ENCODE measurements at places on chromosomes 7 and 10.

GRCh38 chr10:125557311-125557710 is 125.7 kb downstream of the TEX36 start:
- DNase-seq, result no peak

- no peak for DNase-seq
Measured at GRCh38 chr7:124101173-124101768, 68.4 kb upstream of the TMEM229A start.

- DNase-seq, result no peak
Measured at GRCh38 chr7:38558761-38559345, 72.3 kb downstream of the AMPH start.

DNA sequence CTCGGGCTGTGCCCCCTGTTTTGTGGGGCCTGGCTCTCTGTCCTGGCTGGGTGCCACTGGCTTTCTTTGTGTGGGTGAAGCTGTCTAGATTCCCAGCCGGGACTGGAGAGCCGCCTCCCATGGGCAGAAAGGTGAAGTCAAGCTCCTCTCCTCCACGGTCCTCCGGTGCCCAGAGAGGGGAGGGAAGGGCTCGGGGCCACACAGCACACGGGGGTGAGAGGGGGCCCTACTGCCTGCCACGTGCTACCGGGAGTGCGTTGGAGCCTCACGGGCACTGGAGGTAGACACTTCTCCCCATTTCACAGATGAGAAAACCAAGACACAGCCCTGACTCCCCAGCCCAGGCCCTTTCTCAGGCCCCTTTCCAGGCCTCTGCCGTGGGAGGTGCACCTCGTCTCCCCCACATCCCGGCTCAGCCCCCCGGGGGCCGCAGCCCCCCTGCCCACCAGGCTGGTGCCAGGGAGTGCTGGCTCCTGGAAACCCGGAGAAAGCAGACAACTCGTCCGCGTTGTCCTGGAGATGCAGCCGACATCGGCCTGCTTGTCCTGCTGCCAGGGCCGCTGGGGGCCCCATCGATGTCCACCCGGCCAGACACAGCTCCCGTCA is 55.8 kb downstream of the UNCX start:
- no peak for DNase-seq

GRCh38 chr10:79224263-79224949 is 122.9 kb upstream of the PPIF start:
- DNase-seq, result no peak

DNA sequence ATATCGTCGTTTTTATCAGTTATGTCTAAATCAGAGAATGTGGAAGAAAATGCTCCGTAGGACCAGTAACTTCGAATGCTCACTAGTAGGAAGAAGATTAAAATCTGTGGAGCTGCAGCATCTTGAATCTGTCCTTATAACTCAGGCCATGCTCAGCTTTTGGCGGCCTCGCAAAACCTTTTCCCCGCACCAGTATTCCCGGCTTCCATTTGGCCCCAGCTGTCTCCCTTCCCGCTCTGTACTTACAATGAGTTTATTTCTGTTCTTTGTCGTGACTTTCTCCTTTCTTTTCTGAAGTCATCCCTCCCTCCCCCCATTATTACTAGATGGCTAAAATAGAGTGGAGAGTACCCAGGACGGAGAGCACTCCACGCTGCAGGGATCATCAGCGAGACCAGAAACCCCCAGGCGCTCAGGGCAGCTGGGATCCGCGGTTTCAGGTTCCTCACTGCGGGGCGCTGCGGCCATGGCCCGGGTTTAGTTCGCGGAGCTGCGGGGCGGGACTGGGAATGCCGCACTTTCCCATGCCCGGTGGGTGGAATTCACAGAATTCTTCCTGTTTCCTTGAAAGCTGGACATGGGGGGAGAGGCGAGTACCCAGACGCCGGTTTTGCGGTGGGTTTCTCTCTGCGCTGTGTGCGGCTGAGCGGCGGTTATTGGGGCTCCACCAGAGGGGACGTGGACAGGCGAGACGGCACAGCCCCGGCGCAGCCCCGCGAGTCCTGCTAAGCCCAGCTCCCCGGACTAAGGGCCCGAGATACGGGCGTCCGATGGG is 183.5 kb downstream of the POM121L12 start:
- no peak for DNase-seq

DNA sequence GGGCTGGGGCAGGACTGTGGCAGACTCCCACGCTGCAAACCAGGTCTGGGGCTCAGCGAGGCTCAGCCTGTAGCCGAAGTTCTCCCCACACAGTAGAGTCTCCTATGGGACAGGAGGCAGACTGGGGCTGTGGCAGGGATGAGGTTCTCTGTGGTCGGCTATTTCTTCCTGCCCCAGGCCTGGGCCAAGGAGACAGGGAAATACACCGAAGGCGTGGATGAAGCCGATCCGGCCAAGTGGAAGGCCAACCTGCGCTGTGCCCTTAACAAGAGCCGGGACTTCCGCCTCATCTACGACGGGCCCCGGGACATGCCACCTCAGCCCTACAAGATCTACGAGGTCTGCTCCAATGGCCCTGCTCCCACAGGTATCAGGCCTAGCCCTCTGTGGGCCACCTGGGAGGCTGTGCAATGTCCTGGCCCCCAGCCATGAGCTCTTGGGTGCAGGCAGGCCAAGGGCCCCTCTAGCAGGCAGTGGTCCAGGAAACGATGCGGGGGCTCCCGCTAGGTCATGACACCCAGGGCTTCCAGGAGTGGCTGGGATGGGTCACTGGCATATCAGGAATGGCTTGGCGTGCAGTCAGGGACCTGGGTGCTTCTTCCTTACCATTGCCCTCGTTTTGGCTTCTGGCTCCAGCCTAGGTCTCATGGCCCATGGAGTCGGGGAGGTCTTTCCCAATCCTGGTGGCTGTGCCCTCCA is 8.1 kb downstream of the IRF5 start:
- DNase-seq, result peak; percentile 55

- no peak for DNase-seq
Measured at GRCh38 chr7:78095549-78095948, 297.0 kb downstream of the PHTF2 start.

- DNase-seq, result peak; percentile 90
Measured at GRCh38 chr7:34747867-34748727, 90.1 kb downstream of the NPSR1 start.

- DNase-seq, result peak; percentile 83
Measured at GRCh38 chr7:98211221-98211675, at the start of gene BHLHA15. Gene BHLHA15 (plus strand): TSS chr7:98211439. CDS start chr7:98212310, 871 bp downstream.

- DNase-seq, result no peak
Measured at GRCh38 chr7:158495786-158496185, 91.8 kb downstream of the PTPRN2 start.

DNA sequence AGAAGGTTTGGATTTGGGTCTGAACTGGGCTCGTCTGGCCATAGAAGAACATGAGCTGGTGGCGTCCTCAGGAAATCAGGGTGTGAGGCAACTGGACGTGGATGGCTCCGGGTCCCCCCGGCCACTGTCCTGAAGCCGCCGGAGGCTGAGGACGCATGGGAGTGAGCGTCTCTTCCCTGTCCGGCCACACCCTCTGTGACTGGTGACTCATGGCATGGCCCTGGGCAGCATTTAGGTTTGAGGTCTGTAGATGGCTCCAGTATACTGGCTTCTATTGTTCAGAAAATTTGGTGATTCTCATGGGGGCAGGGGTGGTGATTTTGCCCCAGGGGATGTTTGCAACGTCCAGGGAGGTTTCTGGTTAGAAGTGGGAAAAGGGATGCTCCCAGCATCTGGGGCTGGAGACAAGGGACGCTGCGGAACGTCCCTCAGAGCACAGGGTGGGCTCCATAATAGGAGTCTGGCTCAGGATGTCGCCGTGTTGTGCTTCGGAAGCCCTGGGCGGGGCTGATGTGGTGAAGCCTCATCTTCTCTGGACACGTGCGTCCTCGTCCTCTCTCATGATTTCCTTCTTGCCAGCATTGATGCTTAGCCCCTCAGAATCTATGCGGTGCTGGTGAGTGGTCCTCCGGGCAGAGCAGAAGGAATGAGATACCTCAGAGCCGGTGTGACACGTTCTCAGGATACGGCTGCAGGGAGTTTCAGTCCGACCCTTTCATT is 49.9 kb downstream of the PITRM1 start:
- DNase-seq, result no peak

DNA sequence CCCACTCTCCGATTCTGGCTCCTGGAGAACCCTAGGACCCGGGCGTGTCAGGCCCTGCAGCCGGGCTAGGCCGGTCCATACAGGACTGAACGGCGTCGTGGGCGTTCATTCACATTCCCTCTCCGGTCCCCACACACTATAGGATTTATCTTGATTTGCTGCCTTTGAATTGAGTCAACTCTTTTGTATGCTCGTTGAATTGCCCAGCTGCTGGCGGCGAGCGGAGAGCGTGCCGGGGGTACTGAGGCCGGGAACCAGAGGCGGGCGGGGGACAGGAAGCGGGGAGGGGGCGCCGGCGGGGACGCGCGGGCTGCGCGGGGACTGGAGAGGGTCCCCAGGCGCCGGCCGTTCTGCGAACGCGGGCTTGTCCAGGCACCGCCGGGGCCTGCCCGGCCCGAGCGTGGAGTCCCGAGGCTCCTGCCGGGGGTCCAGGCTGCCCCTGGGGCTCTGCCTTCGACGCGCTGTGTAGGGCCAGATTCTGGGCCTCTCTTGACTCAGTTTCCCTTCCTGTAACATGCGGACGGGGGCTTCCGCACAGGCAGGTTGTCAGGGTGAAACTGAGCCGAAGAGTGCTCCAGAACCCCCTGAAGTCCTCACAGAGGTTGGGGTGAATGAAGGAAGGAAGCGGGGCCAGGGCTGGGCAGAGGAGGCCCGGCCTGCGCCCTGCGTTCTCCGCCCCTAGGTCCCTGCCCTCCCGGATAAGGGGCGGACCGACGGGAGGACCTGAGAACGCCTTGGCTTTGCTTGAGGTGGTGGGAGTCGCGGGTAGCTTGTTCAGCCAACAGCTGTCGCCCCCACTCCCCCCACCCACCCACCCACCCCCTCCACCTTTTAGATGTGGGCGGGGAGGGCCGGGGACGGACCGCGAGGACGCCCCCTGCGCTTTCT is 769 bp upstream of the ELFN1 start:
- DNase-seq, result peak; percentile 61

DNA sequence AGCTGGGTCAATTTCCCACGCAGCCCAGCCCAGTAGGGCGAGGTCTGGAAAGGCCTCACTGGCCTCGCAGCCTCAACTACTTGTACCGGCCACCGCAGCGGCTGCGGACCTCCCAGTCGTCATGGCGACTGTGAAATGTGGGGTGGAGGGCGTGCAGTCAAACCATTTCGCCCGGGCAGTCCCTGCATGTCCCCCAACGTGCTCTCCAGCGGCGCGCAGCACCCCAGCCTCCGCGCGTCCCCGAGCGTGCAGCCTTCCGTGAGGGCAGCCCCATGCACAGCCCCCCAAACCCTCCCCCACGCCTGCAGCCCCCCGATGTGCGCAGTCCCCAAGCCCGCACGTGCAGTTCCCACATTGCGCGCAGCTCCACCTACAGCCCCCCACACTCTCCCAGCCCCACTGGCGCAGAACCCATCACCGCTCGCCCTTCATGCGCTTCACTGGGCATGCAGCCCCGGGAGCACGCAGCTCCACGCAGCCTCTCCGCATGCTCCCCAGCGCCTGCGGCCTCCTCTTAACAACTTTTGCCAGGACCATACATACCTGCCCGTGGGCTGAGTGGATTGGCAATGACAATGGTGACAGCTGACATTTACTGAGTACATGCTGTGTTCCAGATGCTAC is 34.5 kb upstream of the SFTPD start:
- no peak for DNase-seq

GRCh38 chr10:4186849-4187540 is 402.0 kb upstream of the KLF6 start:
- no peak for DNase-seq

DNA sequence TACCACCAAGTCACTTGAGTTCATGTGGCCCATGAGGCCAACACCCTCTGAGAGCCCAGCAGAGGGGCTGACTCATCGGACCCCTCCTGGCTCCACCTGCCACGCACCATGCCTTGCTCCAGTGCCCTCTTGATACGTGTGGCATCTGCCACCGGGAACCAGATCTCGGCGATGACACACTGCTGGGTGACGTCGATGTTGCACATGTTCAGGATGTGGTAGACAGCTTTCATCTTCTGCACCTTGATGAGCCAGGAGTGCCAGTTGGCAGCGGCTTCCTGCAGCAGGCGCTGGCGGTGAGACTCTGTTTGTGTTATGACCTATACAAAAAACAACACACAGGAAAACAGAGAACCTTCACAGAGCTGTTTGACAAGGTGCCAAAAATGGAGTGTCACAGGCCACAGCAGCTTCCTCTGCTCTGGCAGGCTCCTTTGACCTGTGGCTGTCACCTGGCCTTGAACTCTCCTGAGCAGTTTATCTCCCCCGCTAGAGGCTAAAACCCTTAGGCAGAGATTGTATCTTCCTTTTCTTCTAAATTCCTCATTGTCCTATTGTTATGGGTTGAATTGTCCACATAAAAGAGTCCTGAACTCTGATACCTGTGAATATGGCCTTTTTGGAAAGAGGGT is 45.2 kb upstream of the TMEM213 start:
- no peak for DNase-seq

DNA sequence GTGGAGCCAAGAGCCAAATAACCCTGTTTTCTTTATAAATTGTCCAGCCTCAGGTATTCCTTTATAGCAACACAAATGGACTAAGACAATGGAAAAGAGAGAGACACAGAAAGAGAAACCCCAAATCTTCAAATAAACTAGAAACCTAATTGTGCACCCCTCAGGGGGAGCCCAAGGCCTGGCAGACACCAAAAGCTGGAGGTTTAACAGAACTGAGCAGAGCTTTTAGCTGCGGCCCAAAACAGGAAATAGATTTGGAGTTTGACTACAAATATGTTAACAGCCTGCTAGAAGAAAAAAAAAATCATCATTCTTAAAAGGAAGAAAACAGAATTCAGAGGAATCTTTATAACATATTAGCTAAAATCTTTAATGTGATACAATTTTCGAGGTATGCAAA is 1135.0 kb downstream of the GATA3 start:
- DNase-seq, result no peak

GRCh38 chr10:73136627-73137026 is 26.4 kb downstream of the NUDT13 start:
- no peak for DNase-seq

GRCh38 chr7:154242709-154243108 is 190.5 kb downstream of the DPP6 start:
- DNase-seq, result no peak

- no peak for DNase-seq
Measured at GRCh38 chr7:24949884-24950283, 30.1 kb downstream of the OSBPL3 start.

DNA sequence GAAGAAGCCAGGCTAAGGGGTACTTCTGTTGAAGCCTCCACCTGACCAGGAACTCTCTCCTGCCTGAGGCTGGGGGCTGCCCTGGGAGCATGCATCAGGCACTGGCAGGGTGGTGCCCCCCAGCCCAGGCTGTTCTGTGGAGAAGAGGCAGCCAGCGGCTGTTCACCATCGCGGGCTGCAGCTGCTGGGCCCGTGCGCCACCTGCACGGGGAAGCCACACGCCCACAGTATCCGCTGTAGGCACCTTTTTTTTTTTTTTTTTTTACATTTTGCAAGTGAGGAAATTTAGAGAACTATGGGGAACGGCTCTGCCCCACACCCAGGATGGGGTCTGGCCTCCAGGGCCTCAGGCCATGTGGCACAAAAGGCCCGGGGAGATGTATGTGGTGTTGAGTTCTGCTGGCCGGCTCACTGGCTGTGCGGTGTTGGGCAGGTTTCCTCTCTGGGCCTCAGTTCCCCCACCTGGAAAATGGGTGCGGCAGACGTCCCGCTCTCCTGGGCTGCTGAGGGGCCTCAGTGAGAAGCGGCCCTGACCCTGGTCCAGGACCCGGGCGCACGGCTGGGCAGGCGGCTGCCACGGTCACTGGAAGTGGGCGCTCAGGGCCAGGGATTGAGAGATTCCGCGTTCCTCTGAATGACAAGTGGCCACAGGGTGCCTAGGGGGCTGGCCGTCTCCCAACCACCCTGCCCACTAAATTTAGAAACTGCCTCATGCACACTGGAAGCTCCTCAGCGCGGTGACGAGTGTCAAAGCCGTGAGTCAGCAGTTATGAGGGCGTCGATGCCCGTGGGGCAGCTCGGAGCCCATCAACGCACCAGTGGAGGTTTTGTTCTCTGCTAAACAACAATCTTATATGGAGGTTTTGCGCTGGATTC is 8.8 kb upstream of the INTS1 start:
- peak; percentile 83 for DNase-seq
